Erythroblast (primary cell): ENCODE measurements at places on chromosomes 4 and X.

DNA sequence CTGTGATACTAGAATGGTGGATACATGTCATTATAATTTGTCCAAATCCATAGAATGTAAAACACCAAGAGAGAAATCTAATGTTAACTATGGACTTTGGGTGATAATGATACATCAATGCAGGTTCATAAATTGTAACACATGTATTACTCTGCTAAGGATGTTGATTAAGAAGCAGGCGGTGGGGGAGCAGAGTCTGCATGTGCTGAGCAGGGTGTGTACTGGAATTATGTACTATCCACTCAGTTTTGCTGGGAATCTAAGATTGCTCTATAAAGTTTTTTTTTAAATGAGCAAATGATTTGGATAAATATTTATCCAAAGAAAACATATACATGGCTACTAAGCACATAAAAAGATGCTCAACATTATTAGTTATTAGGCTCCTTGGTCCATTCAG lies 15.0 kb upstream of the MANBA start:
- DNase-seq: no peak

DNA sequence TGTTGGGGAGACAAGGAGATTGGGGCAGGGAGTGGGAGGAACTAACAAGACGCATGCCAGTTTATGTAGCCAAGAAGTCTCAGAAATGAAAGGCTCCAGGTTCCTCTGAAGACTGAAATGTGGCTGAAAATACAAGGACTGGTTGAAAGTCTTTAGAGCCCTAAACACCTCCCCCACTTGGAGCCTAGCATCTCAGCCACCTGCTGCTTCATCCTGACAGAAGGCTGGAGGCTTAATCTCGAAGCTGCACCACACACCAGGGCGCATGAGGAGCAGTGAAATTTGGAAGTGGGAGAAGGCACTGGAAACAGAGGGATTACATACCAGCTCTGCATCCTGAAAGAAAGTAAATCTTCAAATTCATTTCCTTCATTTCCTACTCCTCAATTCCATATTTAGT lies 160.7 kb upstream of the FTHL17 start:
- DNase-seq: no peak

DNA sequence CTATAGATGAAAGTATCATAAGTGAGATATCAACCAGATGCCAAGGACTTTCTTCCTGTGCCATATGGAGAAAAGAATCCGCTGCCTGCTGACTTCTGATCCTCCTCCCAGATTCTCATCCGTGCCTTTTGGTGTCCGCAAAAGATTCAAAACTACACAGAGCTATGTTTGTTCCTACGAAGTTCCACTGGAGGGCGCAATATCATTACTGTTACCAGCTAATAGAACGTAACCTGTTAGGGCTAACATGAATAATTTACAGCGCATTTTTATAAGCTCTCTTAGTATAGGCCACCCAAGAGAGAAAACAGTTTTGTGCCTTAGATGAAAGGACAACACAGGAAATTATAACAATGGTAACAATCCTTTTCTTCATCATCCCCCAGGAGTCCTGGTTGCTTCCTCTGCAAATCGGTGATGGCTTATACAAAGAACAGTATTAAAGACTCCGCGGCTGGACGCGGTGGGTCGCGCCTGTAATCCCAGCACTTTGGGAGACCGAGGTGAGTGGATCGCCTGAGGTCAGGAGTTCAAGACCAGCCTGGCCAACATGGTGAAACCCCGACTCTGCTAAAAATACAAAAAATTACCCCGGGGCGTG lies 22.8 kb upstream of the CENPVL3 start:
- peak; percentile 17 for DNase-seq

DNA sequence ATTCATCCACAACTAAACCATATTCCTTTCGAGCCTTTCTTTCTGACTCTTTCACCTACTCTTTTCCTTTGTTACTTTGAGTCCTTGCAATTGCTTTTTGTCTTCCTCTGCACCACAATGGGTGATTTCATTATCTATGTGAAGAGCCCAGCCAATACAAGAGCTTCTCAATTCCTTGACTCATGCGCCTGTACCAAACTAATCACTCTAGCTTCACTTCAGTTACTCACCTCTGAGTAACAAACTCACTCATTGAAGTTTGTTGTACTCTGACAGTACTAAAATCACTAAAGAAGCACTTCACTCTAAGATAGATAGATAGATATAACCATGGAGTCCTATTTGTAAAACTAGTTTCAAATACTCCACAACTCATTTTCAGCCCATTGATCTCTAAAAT lies 191.7 kb upstream of the EPHA5 start:
- DNase-seq: no peak

DNA sequence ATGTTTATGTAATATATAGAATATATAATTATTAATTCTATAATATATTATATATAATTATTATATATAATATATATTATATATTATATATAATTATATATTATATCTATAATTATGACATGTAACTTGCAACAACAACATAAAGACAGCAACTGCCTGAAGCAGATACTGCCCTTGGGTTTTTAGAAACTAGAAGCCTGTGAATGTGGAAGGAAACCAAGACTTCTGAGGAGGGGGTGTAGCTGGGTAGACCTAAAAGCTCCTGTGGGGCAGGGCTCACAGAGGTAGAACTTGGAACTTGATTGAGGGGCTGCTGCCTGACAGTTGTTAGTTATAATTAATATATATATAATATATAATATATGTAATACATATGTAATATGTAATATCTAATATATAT lies 167.2 kb upstream of the SLIT2 start:
- no peak for DNase-seq

GRCh38 chrX:11351375-11352295 lies 58.4 kb downstream of the AMELX start:
- DNase-seq: no peak

DNA sequence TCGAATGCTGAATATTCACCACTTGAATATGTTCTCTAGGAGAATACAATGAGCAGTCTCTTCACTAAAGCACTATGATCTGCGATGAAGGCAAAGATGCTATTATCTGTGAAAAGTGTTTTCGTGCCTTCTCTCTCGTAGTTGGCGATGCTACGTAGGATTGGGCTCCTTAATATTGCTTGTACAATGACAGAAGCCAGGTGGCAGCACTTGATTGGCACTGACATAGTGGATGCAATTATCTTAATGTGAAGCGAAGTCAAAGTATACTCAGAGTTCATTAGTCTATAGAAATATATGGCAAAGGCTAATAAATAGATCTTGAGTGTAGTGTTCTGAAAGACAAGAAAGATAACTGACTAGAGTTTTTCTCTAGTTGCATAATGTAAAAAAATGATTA lies 1135.7 kb upstream of the AGA start:
- peak; percentile 1 for DNase-seq

DNA sequence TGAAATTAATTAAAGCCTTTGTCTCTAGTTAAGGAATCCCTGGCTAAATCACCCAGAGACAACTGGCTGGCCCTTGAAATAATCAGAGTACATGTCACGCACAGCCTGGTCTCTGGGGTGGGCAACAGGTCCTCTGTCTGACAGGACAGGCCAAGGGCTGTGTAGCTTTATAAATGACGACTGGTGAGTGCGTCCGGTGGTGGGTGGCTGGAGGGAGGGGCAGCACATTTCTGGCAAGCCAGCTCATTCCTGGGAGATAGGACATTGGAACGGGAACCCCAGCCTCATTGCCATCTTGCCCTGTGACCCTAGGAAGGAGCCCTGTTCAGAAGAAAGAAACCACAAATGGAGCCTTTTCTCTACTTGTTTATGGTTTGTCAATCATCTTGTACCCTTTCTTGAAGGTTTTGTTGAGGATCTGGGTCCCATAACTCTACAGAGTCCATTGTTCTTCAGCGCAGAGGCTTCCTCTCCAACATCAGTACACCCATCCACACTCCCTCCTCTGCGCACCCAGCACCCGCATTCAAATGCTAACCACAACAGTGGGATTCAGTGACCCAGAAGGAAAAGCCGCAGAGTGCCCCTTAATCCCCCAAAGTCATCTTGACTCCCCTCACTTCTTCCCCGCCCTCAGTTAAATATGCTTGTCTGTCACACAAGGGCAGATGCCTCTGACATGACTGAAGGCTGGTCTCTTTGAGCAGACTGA lies 368.1 kb downstream of the UNC5C start:
- no peak for DNase-seq

GRCh38 chr4:87387237-87387636 lies 3.8 kb downstream of the HSD17B11 start:
- no peak for DNase-seq

DNA sequence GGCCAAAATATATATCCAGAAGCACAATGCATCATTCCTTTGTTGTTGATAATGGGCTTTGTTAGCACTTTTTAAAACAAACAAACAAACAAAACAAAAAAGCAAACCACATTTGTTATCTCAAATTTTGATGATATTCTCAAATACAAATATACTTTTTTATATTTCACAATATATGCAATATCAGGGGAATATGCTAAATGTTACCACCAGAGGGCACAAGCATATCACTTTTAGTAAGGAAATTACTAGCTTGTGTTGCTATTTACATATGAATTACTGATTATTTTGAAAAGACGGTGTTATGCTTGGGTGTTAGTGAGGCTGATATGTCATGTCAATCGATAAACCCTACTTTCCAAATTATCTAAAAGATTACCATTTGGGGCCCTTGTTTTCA lies 29.1 kb downstream of the RIPPLY1 start:
- peak; percentile 12 for DNase-seq

- no peak for DNase-seq
Measured at GRCh38 chr4:169048868-169049414, 38.9 kb upstream of the CBR4 start.

GRCh38 chr4:56871371-56871866 lies 36.3 kb upstream of the REST start:
- no peak for DNase-seq

DNA sequence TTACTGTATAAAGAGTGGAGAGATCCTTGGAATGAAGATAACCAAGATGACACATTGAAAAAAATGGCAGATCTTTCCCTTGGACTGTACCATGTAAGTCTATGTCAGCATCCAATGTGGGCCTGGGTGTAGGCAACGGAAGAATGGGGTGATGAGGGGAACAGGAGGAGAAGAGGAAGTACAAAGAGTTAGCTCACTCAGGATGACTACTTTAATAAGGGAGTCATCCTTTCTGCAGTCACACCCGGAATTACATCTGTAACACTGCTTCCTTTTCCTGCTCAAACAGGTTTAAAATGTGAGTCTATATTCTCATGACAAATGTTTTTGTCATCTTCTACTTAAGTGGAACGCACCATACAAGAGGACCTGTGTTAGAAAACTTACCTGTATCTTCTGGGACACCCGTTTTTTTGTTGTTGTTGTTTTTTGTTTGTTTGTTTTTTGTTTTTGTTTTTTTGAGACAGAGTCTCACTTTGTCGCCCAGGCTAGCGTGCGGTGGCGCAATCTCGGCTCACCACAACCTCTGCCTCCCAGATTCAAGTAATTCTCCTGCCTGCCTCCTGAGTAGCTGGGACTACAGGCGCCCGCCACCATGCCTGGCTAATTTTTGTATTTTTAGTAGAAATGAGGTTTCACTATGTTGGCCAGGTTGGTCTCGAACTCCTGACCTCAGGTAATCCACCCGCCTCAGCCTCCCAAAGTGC lies 18.0 kb downstream of the HPSE start:
- no peak for DNase-seq

GRCh38 chrX:35456891-35457290 lies 341.3 kb upstream of the MAGEB16 start:
- DNase-seq: no peak

DNA sequence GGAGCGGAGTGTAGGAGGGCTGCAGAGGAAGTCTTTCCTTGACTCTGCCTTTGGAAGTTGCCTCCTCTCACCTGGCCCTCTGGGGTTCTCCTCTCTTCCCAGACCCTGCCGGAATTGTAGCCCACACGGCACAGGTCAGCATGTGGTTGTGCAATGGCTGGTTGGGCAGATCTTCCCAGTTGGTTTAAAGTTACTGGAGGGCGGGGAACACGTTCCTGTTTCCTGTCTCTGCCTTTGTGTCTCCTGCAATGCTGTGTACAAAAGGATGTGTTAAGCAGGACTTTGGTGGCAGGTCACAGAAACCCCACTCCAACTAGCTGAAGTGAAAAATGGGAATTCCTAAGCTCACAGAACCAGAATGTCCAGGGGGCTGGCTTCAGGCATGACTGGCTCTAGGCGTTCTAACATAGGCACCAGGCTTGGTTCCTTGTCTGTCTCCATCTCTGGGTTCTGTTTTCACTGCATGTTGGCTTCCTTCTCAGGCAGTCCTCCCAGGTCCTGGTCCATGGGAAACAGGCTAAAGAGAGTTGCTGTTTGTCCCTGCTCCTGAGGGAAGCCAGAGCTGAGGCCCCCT lies 19.9 kb downstream of the SORCS2 start:
- DNase-seq: no peak

DNA sequence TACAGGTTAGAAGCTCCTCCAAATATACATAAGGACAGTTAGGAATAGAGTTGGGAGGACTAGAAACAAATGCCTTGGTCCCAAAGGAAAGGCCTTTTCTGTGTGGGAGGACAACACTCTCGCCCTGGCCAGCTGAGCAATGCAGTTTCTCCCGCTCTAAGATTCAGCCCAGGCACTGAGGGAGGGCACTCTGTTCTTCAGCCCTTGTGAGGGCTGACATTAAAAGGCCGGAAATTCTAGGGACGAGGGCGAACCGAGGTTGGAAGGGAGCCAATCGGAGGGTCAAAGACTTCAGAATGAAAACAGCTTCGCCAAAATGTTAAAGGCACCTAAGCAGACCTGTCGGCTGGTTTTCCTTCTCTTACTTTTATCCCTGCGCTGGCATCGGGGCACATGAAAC lies 2.9 kb upstream of the PTCHD1 start:
- no peak for DNase-seq

GRCh38 chr4:102641793-102642192 lies 119.0 kb downstream of the MANBA start:
- DNase-seq: no peak

DNA sequence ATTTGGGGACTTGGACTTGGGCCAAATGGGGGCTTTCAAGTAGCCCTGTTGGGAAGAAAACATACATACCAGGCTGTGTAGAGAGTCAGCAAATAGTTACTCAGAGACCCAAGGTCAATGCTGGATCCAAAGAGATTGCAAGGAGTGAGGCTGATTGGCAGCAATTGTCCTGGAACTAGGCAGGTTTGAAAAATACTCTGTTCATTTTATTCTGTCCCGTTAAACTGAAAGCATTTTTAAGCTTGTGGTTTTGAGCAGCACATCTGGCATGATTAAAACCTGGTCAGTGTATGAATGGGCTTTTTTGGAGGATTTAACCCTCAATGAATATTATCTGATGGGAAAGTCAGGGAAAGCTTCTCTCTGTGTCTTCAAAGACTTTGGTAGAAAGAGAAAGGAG lies 294.3 kb upstream of the BOD1L1 start:
- DNase-seq: no peak

GRCh38 chr4:7733801-7734650 lies 205.6 kb downstream of the AFAP1 start:
- no peak for DNase-seq

DNA sequence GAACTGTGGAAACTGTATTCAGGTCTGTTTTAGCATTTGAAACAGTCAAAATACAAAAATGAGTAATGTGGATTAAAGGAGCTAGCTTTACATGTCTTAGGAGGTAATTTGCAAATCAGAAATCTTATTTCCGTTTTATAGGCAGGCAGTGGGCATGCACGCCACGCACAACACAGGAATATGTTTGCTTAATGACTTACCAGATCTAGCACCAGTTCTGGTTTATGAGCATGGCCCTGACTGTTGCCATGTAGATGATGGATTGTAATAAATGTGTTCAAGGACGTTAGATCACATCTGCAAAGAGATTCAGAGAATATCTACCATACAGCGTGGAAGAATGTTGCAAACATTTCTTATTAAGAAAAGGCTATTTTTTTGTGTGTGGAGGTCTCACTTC lies 344.5 kb upstream of the NR3C2 start:
- DNase-seq: no peak
